ENCODE measurements at places on chromosomes 5 and 9.

GRCh38 chr9:1877951-1878350 is 137.2 kb upstream of the SMARCA2 start:
- DNase-seq: no peak

DNA sequence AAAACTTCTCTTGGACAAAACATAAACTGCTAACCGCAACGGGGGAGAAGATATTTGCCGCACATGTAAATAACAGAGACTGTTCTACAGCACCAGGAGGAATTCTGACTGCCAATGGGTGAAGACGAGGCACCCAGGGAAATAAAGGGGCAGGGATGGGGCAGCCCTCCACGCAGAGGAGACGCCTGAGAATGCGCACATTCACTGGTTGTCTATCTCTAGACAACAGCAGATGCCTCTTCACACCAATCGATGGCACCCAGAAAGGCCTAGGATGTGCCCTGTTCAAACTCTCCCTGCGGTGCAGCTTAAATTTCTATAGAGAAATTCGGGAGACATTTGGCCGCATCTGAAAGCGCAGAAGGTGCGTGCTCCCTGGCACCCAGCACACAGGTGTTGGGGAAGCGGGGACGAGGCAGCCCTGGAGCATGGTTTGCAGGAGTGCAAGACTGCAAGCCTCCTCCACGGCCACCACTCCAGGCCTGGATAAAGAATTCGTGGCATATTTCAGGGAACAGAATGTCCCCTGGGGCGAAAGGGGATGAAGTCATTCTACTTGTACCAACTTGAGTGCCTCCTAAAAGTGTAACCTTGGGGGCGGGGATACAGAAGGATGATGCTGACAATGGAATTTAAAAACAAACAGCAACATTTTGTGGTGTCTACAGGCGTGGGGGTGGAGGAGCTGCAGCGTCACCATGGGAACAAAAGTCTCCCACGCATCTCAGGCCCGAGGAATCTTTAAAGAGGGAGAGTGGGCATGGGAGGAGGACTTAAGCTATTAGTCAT is 6.3 kb upstream of the IRX2 start:
- DNase-seq: no peak

DNA sequence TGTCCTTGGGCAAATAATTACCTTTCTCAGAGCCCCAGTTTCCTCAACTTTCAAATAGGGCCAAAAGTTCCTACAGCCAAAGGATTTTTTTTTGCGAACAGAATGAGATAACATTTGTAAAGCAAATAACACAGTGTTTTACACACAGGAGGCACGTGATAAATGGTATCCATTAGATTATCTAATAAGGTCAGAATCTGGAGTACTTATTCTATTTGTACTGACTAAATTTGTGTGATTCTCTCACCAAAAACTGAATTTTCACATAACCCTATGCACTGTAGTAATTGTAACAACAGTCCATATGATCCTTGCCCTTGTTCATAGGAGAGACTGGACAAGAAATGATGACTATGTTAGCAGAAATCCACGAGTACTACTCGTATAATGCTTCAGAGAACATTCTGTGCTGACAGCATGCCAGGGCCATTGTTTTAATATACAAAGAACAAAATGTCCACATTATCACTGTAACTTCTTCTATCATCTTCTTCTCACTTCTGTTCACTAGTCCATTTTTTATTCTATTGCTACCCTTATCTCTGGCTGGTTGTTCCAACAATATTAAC is 13.9 kb upstream of the FEM1C start:
- DNase-seq: no peak

DNA sequence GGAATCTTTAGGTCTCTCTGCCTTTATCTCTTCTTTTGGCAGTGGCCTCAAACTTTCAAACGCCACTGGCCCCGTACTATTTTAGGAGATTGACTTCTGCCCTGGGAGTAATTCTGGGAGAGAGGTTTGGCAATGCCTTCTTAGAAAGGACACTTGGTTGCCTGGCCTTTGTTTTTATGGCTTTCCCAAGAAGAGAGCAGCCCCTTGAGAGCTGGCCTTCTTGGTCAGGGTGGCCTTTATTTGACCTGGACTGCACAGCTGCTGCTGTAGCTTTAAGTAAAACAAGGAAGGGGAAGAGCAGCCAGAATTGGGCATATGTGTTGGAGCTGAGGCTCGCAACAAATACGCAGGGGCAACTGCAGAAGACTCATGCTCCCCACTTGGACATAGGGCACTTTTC is 60.8 kb downstream of the PTPN3 start:
- no peak for DNase-seq
